ENCODE measurements at places on chromosomes 6 and 20. TPM values are rescaled to one million over a fixed set of nuclear protein-coding genes. Genes with fewer than 3 reads are reported as not detected.

GRCh38 chr6:152161501-152161900 is 354.0 kb downstream of the ESR1 start:
- DNase-seq: no peak

GRCh38 chr20:60986506-60987156 is 265.4 kb upstream of the CDH4 start:
- no peak for DNase-seq

GABRR2 gene
- total RNA-seq: 0.34 TPM

DNA sequence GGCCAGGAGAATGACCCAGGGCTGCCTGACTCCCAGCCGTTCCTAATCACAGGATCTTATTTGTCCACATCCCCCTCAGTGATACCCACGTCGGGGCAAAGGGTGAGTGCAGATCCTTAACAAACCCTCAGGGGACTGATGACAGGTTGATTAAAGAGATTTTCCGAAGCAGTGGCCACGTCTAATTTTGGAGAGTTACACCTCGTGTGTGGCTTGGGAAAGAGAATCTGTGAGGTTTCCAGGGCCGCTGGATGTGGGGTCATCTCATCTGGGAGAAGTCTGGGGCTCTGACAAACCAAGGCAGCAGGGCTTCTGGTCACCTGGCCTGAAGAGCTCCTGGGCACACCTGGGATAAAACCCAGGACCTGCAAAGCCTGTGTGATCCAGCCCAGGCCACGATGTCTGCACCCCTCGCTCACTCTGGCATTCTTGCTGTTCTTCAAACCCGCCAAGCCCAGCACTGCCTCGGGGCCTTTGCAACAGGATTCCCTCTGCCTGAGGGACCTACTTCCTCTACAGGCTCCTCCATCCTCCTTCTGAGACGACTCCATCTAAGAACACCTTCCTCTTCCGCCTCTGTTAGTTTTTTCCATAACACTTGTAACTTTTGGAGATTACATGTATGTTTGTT is 4.7 kb downstream of the JPH2 start:
- DNase-seq: no peak

DNA sequence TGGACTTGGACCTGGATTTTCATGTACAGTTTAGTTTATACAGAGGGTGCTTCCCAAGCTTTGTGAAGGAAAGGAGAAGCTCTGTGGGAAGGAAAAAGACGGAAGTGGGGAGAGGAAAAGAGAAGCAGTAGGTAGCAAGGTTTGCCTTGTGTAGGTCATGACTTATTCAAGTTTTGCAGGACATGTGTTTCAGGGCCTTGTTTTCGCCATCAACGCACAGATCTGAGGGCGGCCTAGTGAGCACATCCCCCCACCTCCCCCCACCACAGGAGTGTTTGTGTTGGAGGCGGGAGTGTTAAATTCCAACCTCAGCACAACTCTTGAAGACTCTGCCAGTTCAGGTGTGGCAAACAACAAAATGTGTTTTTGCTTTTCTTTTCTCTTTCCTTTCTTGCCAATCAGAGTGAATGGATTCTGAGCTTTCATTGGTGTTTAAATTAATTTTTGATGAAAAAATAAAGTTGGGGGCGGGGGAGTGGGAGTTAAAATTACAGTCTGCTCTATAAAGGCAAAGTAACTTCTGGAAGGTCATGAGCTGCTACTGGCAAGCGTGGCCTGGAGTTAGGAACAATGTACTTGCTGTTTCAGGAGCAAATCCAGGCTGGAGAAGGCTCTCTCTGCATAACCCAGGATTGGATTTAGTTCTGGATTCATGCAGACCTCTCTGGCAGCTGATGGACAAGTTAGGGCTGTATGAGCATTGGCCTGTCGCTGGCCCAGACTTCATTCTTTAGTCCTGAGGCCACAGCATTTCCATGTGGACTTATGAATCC is 338.5 kb downstream of the CD83 start:
- DNase-seq: no peak

PROKR2 gene
- not detected for total RNA-seq

All from neural crest cell (in vitro differentiated cells).